Thyroid gland (tissue), 4 donors: ENCODE measurements at places on chromosomes 11 and 22. TPM values are rescaled to one million over a fixed set of nuclear protein-coding genes. Genes with fewer than 3 reads are reported as not detected.

TAF10 gene
- total RNA-seq = 109 TPM

RBMXL2 gene
- 0.33 TPM for total RNA-seq

DNA sequence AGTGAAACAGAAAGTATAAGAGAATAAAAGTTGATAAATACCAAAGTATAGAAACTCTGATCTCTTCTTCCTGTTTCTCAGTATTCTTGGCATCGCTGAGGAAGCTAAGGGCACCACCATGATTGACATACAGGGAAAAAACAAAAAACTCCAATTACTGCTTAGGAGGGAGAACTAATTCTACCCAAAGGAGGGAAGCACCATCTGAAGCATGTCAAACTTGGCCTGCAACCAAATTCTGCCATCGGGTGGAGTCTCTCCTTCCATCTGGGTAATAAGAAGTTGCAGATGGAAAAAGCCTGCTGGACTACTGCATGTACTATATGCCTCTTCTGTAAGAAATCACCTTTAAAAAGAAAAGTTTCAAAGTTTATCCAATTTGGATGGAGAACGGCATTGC is 30.5 kb upstream of the PPP2R1B start:
- no peaks in the 10 kb centered on the region for H3K27me3 ChIP-seq
- no peaks in the 10 kb centered on the region for H3K4me1 ChIP-seq
- H3K36me3 ChIP-seq = no peaks in the 10 kb centered on the region
- no peak for DNase-seq

DNA sequence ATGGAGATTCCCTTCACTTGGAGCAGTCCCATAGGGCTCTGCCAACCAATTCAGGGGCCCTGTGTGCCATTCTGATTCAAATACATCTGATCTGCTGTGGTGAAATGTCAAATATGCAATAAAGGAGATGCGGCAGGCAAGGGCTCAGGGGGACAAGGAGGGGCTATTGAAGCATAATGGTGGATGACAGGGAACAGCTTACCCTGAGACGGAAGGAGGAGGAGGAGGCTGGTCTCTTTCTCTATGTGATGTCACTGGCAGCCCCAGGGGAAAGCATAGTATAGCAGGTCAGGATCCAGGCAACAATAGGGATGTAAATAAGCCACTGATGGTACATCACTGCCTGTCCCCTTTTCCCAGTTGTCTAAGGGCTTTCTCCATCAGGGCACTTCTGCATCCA is 350.9 kb upstream of the SYN3 start:
- no peaks in the 10 kb centered on the region for H3K4me1 ChIP-seq
- no peak overlapping the region for H3K27ac ChIP-seq
- no peaks in the 10 kb centered on the region for H3K36me3 ChIP-seq
- H3K27me3 ChIP-seq = no peaks in the 10 kb centered on the region

- DNase-seq = no peak
- H3K4me1 ChIP-seq = no peaks in the 10 kb centered on the region
- no peak overlapping the region for H3K27ac ChIP-seq
- peaks cover 10% of the 10 kb centered on the region for H3K36me3 ChIP-seq
Measured at GRCh38 chr22:17110791-17111550, 10.2 kb downstream of the TMEM121B start.
